Kidney glomerular epithelial cell (primary cell): ENCODE measurements at places on chromosomes 7 and 10.

- no peak for DNase-seq
These were observed 57.5 kb upstream of the PTPN12 start for GRCh38 chr7:77479536-77480088.

DNA sequence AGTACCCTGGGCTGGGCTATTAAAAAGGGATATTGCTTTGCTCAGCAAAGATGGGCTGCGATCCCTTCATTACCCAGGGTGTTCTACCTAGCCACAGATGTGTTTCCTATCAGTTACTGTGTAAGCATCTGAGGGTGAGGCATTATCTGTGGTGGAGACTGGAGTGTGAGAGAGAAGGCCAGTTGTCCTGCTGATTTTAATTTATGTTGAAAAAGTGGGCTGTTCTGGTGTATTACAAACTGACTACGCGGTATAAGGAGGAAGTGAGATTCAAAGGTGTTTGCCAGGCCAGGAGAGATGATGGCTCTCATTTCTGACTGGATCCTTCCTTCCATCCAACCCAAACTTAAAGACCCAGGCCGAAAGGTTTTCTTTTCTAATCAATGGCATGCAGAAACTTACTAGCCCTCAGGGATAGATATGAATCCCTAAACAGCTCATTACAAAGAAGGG is 7.6 kb downstream of the TCF7L2 start:
- DNase-seq = no peak

DNA sequence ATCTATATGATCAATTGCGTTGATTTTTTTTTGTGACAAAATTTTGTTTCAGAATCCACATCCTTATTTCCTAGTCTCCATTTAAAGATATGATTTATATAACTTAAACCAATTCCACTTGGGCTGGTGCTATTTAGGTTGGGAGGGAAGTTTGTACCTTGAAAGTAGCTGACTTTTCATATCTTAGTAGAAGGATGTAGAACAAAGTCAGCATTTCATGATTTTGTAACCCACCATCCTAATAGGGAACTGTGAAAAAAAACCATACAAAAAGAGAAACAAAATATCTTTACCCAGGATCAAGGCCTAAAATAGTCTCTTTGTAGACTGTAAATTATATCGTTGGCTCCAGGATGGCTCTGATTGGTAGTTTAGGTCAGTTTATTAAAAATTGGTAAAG is 8.3 kb downstream of the HECTD2 start:
- DNase-seq = no peak

GRCh38 chr10:110208614-110209453 is 1.4 kb downstream of the MXI1 start:
- no peak for DNase-seq
